Astrocyte of the spinal cord (primary cell): ENCODE measurements at places on chromosomes 5 and 9.

GRCh38 chr5:177603631-177604030, 3.7 kb downstream of the B4GALT7 start:
- DNase-seq: no peak

DNA sequence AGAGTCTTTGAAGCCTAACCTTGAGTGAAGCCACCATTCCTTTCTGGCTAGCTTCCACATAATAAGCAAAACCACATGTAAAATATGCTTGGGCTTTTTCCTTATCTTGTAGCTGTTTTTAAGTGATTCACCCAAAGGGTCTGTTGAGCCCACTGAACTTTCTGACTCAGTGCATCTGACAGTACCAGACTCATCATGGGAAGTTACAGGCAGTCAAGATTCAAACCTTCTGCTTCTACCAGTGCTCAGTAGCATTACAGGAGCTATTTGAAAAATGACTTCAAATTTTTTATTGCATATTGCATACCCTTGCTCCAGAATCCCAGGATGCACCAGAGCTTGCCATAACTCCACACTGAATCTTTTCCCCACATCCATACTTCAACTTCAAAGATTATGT, 87.5 kb upstream of the PTPRD start:
- DNase-seq: no peak

DNA sequence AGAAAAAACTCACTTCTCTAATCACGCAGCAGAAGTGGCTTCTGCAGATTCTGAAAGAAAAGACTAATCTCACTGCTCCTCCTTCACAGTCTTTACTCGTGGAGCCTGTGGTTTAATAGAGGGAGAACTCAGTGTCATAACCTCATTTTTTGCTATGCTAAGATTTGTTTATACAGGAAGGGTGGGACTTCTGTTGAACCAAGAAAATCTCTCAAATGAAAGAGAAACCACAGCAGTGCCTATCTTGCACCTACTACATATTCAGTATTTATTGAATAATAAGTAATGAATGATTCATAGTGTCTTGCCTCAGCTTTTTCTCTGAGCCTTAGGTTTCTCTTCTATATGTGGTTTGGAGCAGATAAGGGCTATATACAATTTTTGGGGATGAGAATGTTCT, 136.1 kb upstream of the DMAC1 start:
- peak; percentile 5 for DNase-seq

GRCh38 chr9:15059003-15059402, 148.8 kb upstream of the FREM1 start:
- no peak for DNase-seq

DNA sequence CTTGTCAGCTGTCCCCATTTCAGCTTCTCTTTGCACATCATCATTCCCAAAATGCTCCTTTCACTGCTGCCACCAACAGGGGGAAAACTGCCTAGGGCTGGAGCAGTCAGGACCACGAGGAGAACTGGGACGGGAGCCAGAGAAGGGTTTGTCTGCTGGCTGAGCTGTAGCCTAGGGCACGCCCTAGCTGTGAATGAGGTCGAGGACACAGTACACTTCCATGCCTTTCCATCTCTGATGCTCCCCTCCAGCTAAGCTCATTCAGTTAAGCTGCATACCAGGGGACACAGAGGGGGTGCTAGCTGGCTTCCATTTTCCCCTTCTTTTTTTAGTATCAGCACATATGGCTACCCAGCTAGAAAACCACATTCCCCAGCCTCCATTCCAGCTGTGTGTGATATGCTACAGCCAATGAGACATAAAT, 64.7 kb downstream of the STK10 start:
- DNase-seq: peak; percentile 75

DNA sequence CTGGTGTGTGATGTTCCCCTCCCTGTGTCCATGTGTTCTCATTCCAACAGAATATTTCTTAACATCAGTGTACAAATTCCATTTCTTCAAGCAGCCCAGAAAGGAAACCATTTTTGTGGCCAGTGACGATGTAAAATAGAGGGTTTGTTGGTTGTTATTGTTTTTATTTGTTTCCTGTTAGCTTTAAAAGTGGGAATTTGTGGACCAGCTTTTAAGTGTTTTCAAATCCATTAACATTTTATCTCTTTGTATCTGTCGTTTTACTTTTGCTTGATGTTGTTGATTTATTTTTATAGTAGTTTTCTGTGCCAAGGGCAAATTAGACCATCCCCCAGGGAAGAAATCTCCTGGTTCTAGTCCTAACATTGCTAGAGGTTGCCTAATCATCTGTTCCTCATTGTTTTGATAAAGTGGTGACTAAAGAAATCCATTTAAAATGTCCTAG, 100.0 kb downstream of the GDNF start:
- peak; percentile 61 for DNase-seq

GRCh38 chr5:119032656-119033055, 38.2 kb upstream of the DMXL1 start:
- no peak for DNase-seq

- peak; percentile 64 for DNase-seq
Measured at GRCh38 chr5:109907731-109908130, 218.0 kb downstream of the MAN2A1 start.

DNA sequence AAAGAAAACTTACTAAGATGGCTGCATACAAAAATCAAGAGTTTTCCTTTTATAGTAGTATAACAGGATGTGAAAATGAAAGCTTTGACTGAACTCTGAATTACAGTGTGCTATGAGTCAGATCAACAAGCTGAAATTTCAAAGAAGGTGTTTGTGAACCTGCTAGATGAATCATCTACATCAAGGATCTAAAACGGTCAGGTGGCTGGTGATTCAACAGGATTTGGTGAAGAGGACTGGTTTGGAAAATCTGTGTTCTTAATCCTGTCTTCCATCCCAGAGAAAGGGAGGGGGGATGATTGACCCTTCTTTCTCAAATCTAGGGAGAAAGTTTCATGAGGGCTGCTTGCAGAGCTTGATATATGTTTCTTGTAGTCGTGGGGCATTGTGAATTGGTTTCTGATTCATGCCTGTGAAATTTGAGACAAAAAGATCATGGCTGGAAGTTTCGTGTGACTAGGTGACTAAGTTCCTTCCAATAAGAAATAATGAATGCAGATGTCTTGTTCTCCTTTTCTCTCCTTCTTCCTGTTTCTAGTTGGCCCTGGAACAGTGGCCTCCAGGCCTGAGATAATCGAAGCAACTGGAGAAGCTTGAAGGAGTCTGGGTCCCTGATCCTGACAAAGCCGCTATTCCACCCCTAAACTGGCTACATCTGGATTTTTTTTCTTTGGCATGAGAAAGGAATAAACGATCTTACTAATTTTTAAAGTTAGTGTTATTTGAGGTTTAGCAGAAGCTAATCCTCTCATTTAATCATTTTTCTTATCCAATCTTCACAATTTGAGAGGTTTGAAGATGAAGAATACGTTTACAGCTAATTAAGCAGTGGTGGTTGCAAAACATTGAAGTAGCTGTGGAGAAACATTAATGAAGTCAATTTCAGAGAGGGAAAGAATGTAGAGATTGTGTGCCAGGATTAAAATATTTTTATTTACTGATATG, 67.2 kb downstream of the MRPS30 start:
- peak; percentile 92 for DNase-seq

GRCh38 chr5:150361301-150361700, 3.8 kb downstream of the TCOF1 start:
- no peak for DNase-seq
